Caco-2 (cell line): ENCODE measurements at places on chromosomes 11 and 22. TPM values are rescaled to one million over a fixed set of nuclear protein-coding genes. Genes with fewer than 3 reads are reported as not detected.

CLDN5 gene
- total RNA-seq = not detected in 2 replicates

SLC25A1 gene
- 142 and 155 TPM in 2 replicates for total RNA-seq

VSIG2 gene
- 0.28 TPM in 1 of 2 replicates, not detected in the other for total RNA-seq

SAA2 gene
- total RNA-seq = not detected in 2 replicates

TSGA10IP gene
- total RNA-seq = 0.79 TPM in 1 of 2 replicates, not detected in the other

FAM111B gene
- total RNA-seq = 49.3 and 55.8 TPM in 2 replicates

CECR2 gene
- 1.1 TPM in 2 replicates for total RNA-seq
